ENCODE measurements at places on chromosomes 3 and 15. TPM values are rescaled to one million over a fixed set of nuclear protein-coding genes. Genes with fewer than 3 reads are reported as not detected.

DNA sequence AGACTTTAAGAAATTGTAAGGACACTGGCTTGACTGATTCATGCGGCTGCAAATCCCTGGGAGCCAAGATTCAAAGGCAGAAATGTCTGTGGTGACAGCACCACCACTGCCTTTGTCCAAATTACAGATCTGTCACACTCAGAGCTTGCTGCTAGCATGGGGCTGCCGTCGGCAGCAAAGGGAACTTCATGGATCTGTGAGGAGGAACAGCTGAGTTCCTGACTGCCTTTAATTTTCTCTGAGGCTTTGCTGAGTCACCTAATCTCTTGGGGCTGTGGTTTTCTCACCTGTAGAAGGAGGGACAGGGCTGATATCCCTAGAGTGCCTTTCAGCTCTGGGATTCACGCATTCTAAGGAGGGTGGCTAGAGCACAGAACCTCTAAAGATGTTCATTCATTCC lies 4.1 kb upstream of the PAK6 start:
- DNase-seq: no peak
- H3K4me1 ChIP-seq: peaks cover 31% of the 10 kb centered on the region
- peaks cover 8% of the 10 kb centered on the region for H3K27me3 ChIP-seq
- H3K36me3 ChIP-seq: no peaks in the 10 kb centered on the region
- H3K27ac ChIP-seq: no peak overlapping the region

- DNase-seq: no peak
- no peaks in the 10 kb centered on the region for H3K27me3 ChIP-seq
- no peak overlapping the region for H3K4me3 ChIP-seq
- H3K4me1 ChIP-seq: no peaks in the 10 kb centered on the region
- no peak overlapping the region for H3K27ac ChIP-seq
- H3K36me3 ChIP-seq: no peaks in the 10 kb centered on the region
Measured at GRCh38 chr15:69951256-69951897, 146.3 kb downstream of the TLE3 start.

The STRA6 gene
- polyA plus RNA-seq: not detected

DNA sequence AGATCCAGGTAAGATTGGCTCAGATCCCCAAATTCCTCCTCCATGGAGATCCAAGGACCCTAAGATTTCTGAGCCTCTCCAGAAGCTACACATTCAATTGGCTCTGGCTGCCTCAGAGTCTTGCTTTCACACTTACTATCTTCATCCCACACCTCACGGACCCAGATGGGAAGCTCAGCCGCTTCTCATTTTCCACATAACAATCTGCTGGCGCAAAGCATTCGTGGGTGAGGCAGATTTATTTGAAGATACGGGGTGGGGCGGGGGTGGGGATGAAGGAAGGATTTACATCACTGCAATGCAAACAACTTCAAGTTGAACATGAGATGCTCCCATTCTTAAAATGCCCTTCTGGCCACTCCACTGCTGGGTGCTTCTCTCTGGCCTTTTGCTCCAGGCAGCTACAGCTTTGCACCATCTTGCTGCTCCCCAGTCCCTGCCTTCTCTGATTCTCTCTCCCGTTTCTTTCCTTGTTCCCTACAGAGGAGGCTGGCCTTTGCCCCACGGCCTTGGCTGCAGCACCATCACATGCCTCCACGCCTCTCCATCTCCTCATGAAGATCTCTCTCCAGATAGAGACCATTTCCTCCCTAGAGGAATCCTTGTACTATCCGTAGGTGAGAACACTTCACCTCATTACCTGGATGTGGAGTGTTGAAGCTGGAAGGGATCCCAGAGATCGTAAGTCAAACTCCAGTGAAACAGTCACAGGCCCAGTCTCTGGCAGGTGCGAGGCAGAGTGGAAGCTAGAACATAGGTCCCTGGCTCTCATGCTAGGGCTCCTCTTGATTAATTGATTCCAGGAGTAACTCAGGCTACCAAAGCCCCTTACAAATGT lies 175.9 kb downstream of the RPLP1 start:
- H3K27ac ChIP-seq: no peak overlapping the region
- H3K4me1 ChIP-seq: no peaks in the 10 kb centered on the region
- H3K4me3 ChIP-seq: no peak overlapping the region
- no peaks in the 10 kb centered on the region for H3K27me3 ChIP-seq
- no peak for DNase-seq

The CSPG5 gene
- polyA plus RNA-seq: 0.06 TPM

GRCh38 chr3:106403371-106404145 lies 534.7 kb upstream of the CBLB start:
- H3K4me1 ChIP-seq: peaks cover 7% of the 10 kb centered on the region
- H3K27ac ChIP-seq: no peak overlapping the region
- no peaks in the 10 kb centered on the region for H3K27me3 ChIP-seq
- no peaks in the 10 kb centered on the region for H3K36me3 ChIP-seq
- no peak for DNase-seq
- H3K4me3 ChIP-seq: no peak overlapping the region

GRCh38 chr15:45795440-45796069 lies 160.7 kb downstream of the SQOR start:
- H3K36me3 ChIP-seq: no peaks in the 10 kb centered on the region
- DNase-seq: no peak
- no peak overlapping the region for H3K27ac ChIP-seq
- no peaks in the 10 kb centered on the region for H3K4me1 ChIP-seq

- no peaks in the 10 kb centered on the region for H3K27me3 ChIP-seq
- H3K36me3 ChIP-seq: no peaks in the 10 kb centered on the region
- no peaks in the 10 kb centered on the region for H3K4me1 ChIP-seq
- H3K27ac ChIP-seq: no peak overlapping the region
- DNase-seq: no peak
Measured at GRCh38 chr3:123365450-123366143, 83.3 kb downstream of the ADCY5 start.

DNA sequence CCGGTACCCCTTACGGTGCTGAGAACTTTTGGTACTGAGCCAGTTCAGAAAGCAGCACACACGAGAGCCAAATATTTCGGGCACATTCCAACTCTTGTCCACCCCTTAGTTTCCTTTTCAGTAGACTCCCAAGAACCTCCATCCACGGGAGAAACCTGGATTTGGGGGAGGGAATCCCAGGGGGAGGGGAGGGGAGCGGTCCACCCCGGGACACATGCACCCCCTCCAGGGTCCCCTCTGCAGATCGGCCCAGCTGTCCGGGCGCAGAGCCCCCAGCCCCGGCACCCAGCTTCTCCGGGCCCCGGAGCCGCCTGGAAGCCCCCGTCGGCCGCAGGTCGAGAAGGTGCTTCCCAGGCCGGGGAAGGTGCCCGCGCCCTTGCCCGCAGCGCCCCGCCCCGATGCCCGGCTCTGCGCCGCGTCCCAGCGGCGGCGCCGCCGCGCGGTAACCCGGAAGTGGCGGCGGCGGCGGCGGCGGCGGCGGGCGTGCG lies 455 bp upstream of the ABHD17C start:
- DNase-seq: peak; percentile 46
- peaks cover 15% of the 10 kb centered on the region for H3K4me1 ChIP-seq
- H3K27me3 ChIP-seq: peaks cover 12% of the 10 kb centered on the region
- no peaks in the 10 kb centered on the region for H3K36me3 ChIP-seq
- peak overlapping the region; percentile 45 for H3K4me3 ChIP-seq
- peak overlapping the region; percentile 50 for H3K27ac ChIP-seq

DNA sequence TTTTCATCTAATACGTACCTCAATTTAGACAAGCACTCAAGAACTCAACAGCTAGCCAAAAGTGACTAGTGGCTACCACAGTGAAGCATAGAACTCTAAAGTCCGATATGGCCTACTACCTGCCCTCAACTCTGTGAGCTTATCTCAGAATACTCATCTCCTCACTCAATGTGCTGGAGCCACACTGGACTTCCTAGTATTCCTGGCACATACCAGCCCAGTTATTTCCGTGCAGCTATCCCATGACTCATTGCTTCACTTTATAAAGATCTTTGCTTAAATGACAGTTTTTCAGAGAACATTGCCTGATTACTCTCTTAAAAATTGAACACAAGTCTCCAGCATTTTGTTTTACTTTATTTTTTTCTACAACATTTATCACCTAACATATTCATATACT lies 524.7 kb downstream of the PYDC2 start:
- no peaks in the 10 kb centered on the region for H3K27me3 ChIP-seq
- no peak for DNase-seq
- H3K4me1 ChIP-seq: no peaks in the 10 kb centered on the region
- H3K36me3 ChIP-seq: no peaks in the 10 kb centered on the region
- H3K4me3 ChIP-seq: no peak overlapping the region

DNA sequence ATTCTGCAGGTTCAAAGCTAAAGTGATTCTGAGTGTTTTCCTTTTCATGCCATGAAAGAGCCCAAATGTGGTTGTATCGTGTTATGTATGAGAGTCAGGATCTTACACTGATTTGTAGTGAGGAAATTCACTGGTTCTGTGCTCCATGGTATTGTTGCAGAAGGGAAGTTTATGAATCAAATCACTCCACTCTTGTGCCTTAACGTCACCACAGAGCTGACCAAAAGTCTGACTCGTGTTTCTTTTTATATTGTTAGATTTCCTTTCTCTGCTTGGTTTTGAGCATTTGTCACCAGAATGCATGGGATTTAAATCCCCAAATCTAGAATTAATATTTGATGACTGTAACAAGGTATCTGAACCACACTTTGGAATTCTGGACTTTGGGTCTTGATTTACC lies 29.1 kb upstream of the SLC30A4 start:
- no peaks in the 10 kb centered on the region for H3K36me3 ChIP-seq
- H3K4me1 ChIP-seq: peaks cover 4% of the 10 kb centered on the region
- DNase-seq: no peak
- peaks cover 4% of the 10 kb centered on the region for H3K27me3 ChIP-seq
- no peak overlapping the region for H3K27ac ChIP-seq

DNA sequence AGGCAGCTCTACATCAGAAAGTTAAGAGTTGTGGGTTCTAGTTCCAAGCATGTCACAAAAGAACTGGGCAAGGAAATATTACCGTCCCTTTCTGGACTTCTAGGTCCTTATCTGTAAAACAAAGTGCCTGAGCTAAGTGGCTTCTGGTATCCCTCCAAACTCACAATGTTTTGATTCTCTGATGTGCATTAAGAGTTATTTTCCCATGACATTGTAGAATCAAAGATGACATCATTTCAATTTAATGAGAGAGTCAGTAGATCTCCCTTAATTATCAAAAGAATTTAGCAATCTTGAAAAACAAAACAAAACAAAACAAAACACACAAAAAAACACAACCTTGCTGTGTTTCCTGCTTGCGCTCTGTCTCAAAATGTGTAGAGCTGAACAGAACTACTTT lies 88.7 kb downstream of the DUT start:
- no peaks in the 10 kb centered on the region for H3K4me1 ChIP-seq
- no peak overlapping the region for H3K4me3 ChIP-seq
- no peak overlapping the region for H3K27ac ChIP-seq
- H3K27me3 ChIP-seq: no peaks in the 10 kb centered on the region
- no peaks in the 10 kb centered on the region for H3K36me3 ChIP-seq

GRCh38 chr3:62615258-62615849 lies 242.0 kb upstream of the FEZF2 start:
- no peak overlapping the region for H3K27ac ChIP-seq
- no peak overlapping the region for H3K4me3 ChIP-seq
- H3K36me3 ChIP-seq: no peaks in the 10 kb centered on the region

GRCh38 chr3:77329116-77329515 lies 289.2 kb downstream of the ROBO2 start:
- no peaks in the 10 kb centered on the region for H3K4me1 ChIP-seq
- no peaks in the 10 kb centered on the region for H3K27me3 ChIP-seq
- no peaks in the 10 kb centered on the region for H3K36me3 ChIP-seq
- no peak overlapping the region for H3K4me3 ChIP-seq
- DNase-seq: no peak

The FOXP1 gene
- polyA plus RNA-seq: 133 TPM

DNA sequence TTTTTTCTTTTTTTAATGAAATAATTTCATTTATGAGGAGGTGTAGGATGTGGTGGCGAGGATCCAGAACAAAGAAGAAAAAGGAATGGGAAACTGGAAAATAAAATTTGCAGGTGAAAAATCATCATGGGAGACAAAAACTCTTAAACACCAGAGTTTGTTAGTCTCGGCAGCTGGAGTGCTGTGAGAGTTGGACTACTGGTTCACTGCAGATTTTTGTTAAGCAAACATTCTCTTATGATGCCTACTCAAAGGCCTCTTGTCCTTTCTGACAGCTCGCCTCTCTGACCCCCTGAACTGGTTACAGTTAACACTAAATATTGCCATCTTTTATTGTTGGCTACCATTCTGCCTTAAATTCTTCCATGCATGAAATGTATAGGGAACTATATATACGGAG lies 152.4 kb upstream of the DPH6 start:
- no peak overlapping the region for H3K27ac ChIP-seq
- H3K4me3 ChIP-seq: no peak overlapping the region
- H3K27me3 ChIP-seq: no peaks in the 10 kb centered on the region
- DNase-seq: no peak
- H3K36me3 ChIP-seq: no peaks in the 10 kb centered on the region

- no peaks in the 10 kb centered on the region for H3K4me1 ChIP-seq
- peaks cover 5% of the 10 kb centered on the region for H3K36me3 ChIP-seq
- H3K27ac ChIP-seq: no peak overlapping the region
- DNase-seq: no peak
- no peak overlapping the region for H3K4me3 ChIP-seq
Measured at GRCh38 chr3:52323526-52324295, 7.6 kb downstream of the DNAH1 start.

GRCh38 chr15:63246691-63247469 lies 30.5 kb upstream of the APH1B start:
- H3K27me3 ChIP-seq: no peaks in the 10 kb centered on the region
- no peak for DNase-seq
- peaks cover 5% of the 10 kb centered on the region for H3K4me1 ChIP-seq
- peak overlapping the region; percentile 12 for H3K27ac ChIP-seq
- H3K36me3 ChIP-seq: peaks cover 55% of the 10 kb centered on the region

The WDR72 gene
- not detected for polyA plus RNA-seq

The GOLGA8B gene
- polyA plus RNA-seq: 426 TPM

DNA sequence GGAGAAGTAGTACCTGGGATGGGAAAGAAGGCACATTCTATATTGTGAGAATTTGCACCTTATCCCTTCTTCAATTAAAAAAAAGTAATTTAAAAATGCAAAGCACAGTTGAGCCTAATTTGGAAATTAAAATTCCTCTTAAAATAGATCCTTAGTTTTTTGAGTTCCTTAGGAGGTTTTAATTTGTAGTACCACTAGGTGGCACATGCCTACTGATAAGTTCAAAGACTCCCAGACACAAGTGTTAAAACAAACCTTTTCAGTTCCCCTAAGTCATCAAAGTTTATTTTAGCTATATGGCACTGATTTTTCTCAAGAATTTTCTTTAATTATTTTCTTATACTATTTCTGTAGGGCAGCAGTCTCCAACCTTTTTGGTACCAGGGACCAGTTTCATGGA lies 127.6 kb upstream of the AZI2 start:
- no peak overlapping the region for H3K4me3 ChIP-seq
- H3K27ac ChIP-seq: no peak overlapping the region
- no peaks in the 10 kb centered on the region for H3K36me3 ChIP-seq
- no peaks in the 10 kb centered on the region for H3K27me3 ChIP-seq
- no peaks in the 10 kb centered on the region for H3K4me1 ChIP-seq

The THAP10 gene
- polyA plus RNA-seq: 0.07 TPM

DNA sequence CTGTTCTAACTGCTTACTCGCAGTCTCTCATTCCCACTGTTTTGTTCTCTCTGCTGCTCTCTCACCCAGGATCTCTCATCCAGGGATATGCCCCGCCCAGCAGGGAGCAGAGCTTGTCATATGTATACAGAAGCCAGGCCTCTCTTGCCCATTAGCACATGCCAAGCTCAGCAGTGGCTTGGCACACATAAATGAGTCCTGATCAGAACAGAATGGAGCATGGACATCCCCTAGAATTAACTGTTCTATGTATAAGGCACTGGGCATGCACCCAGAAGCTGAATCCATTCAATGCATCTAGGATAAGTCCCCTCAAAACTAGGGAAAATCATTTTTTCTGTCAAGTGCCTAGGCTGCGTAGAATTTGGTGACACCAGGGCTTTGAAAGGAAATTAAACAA lies 61.6 kb downstream of the IGSF11 start:
- no peaks in the 10 kb centered on the region for H3K4me1 ChIP-seq
- no peaks in the 10 kb centered on the region for H3K36me3 ChIP-seq
- no peaks in the 10 kb centered on the region for H3K27me3 ChIP-seq
- H3K27ac ChIP-seq: no peak overlapping the region

Measured in B cell (primary cell).